ENCODE measurements at places on chromosomes 7 and 10. TPM values are rescaled to one million over a fixed set of nuclear protein-coding genes. Genes with fewer than 3 reads are reported as not detected.

AMZ1 gene
- polyA plus RNA-seq = 0.29 TPM

KLF14 gene
- 0.65 TPM for polyA plus RNA-seq

VSTM4 gene
- polyA plus RNA-seq = 16.6 TPM

RET gene
- polyA plus RNA-seq = 21.6 TPM

CRHR2 gene
- polyA plus RNA-seq = 0.24 TPM

C10orf62 gene
- polyA plus RNA-seq = 0.35 TPM

- no peak for DNase-seq
Measured at GRCh38 chr10:90075995-90076394, 374.6 kb downstream of the KIF20B start.

DNA sequence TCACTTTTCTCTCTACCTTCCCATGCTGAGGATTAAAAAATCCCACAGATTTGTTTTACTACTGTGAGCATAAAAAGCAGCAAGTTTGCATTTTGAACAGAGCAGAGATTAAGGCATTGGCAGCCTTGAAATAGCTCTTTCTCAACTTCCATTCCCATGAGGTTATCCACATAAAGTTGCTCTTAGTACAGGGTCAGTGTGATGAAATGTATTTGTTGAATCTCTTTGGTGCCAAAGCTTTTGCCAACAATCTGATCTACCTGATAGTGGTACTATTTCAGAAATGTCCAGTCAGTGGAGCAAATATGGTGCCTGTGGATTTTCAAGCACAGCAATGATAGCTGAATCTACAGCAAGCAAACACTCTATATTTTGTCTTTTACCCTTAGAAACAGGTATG, 254.8 kb downstream of the INHBA start:
- DNase-seq = no peak

GRCh38 chr7:134024739-134025138, 102.4 kb upstream of the LRGUK start:
- DNase-seq = no peak

DNA sequence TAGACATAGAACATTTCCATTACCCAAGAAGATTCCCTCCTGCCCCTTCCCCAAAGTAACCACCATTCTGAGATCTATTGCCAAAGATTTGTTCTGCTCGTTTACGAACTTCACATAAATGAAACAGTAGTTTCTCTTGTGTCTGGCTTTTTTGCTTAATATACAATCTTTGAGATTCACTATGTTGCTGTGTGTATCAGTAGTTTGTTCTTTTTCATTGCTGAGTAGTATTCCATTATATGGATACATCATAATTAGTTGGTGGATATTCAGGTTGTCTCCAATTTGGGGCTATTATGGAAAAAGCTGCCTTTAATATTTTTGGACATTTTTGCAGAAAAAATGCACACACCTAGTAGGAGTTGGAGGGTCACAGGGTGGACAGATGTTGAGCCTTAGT, 124.3 kb downstream of the SLIT1 start:
- DNase-seq = no peak

- no peak for DNase-seq
Measured at GRCh38 chr10:102269017-102269416, 23.7 kb downstream of the GBF1 start.

DNA sequence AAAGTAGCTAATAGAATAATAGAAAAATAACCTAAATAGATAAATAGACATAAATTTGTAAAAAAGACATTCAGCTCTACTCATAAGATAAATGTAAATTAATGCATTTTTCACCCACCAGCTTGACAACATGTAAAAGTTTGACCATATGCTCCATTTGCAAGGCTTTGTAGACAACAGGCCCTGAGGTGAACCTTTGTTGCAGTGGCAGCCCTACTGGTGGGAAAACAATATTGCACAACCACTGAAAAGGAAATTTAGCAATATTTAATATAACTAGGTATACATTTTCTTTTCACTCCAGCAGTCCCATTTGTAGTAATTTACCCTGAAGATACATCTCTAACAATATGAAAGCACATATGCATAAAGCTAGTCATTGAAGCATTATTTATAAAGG, 39.0 kb upstream of the ADRA2A start:
- DNase-seq = no peak

GRCh38 chr10:61170594-61170993, 226.6 kb upstream of the RHOBTB1 start:
- DNase-seq = no peak

GRCh38 chr10:7902413-7902812, 84.1 kb downstream of the TAF3 start:
- no peak for DNase-seq

DNA sequence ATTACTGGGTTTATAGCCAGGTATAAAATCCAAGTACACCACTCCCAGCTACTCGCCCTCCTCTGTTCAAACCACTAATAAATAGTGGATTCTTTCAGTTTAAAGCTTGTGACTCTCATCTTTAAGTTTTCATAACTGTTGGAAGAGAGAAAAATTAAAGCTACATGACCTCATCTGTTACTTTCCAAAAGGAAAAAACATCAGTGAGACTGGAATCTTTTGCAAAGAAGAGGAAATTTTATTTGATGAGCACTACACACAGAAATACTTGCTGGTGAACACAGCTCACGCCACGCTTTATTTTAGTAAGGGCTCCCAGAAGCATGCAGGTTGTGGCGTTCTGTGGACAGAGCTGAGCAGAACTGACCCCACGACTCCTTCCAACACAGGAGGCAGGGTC, 527.0 kb upstream of the MGMT start:
- DNase-seq = no peak

DNA sequence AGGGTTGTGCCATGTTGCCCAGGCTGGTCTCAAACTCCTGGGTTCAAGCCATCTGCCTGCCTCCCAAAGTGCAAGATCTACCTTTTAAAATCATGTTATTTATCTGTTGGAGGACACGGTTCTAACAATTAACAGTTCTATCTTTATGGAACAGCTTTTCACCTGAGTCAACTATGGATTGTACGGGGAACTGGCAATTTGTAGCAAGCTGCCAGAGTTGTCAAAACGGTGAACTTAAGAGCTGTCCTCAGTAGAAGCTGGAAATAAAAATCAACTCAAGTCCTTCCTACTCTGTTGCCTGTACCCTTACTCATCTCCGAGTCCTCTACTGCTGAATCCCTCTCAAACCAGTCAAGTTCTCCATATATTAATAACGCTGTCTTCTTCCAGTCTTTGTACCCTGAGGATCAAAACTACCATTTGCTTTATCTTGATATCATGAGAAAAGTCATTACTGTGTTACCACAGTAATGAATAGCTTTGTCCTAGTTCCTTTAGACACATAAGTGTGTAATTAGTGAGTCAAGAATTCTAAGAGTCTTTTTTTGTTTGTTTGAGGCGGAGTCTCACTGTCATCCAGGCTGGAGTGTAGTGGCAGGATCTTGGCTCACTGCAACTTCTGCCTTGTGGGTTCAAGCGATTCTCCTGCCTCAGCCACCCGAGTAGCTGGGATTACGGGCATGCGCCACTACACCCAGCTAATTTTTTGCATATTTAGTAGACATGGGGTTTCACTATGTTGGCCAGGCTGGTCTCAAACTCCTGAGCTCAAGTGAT, 28.2 kb downstream of the HBP1 start:
- DNase-seq = no peak

DNA sequence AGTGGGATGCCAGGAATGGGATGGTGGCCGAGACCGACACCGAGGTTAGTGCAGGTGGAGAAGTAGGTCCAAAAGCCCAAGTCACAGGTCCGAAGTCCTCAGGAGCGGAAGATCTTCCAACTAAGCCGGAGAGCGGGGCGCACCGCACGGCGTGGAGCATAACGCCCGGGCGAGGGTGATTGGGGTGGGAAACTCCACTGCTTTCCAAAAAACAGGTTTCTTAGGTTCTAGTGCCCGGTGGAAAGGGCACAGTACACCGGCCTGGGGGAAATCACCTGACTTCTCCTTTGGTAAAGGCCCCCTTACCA, 11.4 kb upstream of the SPAG6 start:
- DNase-seq = no peak

- no peak for DNase-seq
Measured at GRCh38 chr10:16581202-16581601, 59.5 kb upstream of the C1QL3 start.

DNA sequence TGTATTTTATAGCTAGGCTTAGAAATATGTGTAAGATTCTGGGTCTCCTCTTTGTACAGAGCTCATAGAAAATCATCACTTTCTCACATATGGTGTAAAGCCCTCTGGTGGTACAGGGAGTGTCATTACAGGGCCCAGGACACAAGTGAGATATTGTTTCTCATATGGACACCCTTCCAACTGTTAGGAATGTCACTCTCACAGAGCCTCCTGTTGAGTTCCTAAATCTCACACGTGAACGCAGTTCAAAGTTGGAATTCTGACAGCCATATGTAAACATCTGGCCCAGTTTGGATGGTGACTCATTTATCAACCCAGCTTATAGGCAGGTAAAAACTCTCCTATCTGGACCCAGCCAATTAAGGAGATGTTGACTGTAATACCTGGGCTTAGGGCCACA, 35.4 kb upstream of the ZNF107 start:
- DNase-seq = no peak

DNA sequence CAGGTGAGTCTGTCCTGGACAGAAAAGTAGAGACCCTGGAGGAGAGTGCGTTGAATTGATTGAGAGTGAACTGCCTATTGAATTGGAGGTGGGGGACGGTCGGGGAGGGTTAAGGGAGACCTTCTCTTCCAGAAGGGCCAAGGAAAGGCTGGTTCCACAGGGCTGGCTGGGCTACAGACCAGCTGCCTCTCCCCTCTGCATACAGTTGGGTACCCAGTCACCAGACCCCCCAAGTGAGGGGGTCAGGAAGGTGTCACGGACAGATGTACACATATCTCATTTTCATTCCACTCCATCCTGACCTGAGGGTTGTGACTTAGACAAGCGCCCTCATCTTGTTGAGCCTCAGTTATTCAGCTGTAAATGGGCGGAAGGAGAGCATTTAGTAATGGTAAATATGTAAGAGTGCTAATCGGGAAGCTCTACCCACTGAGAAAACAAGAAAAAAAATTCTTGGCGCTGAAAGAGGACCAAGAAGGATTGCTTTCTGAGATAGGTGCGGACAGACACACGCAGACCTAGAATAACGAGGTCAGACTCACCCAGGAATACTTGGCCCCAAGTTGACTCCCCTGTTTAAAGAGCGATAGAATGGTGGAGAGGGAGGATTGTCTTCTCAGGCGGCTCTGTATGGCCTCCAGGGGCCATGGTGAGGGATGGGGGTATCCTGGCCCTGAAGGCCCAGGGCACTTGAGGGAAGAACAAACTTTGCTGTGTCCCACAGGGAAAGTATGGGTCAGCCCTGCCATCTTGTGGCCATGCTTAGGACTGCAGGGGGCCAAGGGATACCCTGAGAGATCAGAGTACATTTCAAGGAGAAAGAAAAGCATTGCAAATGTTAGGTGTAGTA, 7.2 kb upstream of the MBL2 start:
- DNase-seq = peak; percentile 41

- DNase-seq = no peak
Measured at GRCh38 chr7:94129443-94130140, 125.4 kb upstream of the BET1 start.

- DNase-seq = no peak
Measured at GRCh38 chr10:22427101-22427500, 81.8 kb downstream of the SPAG6 start.

DNA sequence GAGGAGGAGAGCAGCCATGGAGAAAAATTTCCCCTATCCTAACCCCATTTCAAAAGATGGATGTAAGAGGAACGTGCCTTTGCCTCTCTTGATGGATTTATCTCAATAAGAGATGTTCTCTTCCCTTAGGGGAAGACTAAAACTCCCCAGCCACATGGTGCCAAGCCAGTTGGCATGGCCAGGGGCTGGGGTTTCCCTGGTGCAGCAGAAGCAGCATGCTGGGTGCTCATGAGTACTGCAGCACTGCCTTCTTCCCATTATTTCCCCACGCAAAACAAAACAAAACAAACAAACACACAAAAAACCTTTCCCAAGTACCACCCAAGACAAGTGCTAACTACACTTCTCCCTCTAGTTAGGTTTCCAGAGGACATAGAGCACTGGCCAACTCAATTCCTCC, 97.2 kb downstream of the DOCK4 start:
- no peak for DNase-seq

DNA sequence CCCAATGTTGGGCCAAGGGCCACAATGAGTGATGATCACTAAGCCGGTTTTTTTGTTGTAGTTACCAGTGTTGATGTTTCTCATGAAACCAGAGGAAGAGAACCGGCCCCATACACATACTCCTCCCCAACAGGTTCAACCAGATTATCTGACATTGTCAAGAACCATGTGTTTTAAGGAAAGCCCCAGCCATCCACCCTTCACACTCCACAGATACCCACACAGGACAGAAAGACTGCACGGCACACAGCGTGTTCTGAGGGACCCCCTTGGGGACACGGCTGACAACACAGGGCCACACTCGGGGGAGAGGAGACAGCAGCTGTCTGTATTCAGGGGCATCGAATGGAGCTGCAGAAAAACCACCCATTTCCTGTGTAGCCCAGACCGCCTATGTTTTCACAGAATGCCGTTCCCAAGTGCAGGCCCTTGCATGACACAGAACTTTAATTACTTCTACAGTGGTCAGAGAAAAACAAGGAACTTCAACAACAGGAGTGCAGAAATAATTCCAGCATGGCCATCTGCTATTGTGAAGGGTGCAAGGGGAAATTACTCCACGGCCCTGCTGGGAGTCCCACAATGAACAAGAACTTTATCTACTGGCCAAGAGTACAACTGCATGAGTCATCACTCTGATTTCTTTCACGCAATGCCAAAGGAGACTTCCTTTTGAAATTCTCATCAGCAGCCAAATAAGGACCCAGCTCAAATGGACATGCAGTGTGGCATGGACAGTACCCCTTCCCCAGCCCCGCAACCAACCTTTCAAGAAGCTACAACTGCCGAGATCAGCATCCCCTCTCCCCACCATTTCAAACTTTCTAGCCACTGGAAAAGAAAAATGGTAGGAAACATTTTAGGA, 2.3 kb downstream of the KLF6 start:
- no peak for DNase-seq

DNA sequence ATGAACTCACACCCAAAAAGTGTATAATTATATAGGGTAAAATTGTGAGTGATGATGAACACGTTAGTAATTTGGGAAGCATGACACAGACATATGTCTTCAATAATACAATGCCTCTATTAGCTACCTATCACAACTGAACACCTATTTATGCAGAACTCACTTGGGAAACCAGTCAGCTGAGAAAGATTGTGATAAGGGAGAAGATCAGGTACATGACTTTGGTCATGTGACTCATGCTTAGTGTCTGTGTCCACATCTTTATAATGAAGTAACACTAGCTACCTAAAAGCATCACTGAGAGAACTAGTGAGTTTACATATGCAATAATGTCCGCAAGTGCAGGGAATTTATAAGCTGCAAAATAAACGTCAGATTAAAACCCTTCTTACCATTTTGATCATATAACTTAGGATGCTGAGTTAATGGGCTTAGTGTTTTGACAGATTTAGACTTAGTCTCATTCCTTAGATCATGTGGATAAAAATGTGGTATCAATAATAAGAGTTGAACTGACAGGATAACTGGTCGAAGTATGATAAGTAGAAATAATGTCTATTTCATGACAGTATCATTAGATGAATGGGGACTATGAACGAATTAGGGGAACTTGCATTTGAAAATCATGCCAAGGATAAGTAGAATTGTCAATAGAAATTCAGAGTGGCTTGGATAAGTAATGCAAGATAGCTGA, 11.6 kb downstream of the VWDE start:
- no peak for DNase-seq
